Activated T-helper 17 cell treated with anti-CD3 and anti-CD28 coated beads, Interleukin-2, amount 50 U/mL, for 72 hours (primary cell): ENCODE measurements at places on chromosomes 11 and 22.

GRCh38 chr11:24093375-24093774 lies 403.5 kb upstream of the LUZP2 start:
- ATAC-seq = no peak

DNA sequence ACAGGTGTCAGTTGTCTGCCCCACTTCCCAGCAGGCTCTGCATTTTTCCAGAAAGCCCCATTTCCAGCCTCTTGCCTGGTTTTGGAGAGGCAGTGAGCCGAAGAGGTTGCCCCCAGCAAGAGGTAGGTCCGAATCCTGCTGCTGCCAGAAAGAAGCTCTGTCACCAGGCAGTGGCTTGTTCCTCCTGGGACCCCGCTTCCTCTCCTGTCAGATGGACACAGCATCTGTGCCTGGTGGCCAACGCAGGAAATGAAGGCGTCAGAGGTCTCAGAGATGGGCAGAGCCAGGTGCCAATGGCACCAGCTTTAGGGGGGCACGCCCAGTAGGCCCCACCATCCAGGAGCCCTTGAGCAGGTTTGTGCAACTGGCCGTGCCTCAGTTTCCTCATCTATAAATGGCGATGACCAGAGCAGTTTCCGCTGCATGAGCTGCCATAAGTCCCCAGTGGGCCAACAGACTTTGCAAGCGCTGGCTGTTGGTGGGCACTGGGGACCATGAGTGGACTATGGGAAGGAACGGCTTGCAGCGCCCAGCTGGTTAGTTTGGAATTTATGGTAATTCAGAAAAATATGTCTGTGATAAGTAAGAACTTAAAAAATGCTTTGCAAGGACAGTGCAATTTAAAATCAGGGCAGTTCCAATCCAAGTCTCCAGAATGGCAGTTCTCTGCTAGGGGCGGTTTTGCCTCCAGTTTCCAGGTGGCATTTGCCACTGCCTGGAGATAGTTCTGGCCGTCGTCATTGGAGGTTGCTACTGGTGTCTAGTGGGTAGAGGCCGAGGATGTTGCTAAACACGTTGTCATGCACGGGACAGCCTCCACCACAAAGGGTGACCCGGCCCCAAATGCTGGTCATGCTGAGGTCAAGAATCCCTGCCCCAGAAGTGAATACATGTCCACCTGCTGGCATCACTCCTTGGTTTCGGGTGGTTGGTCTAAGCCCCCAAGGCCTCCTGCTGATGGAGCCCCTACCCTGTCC lies 2.3 kb upstream of the OSBPL5 start:
- ATAC-seq = no peak

DNA sequence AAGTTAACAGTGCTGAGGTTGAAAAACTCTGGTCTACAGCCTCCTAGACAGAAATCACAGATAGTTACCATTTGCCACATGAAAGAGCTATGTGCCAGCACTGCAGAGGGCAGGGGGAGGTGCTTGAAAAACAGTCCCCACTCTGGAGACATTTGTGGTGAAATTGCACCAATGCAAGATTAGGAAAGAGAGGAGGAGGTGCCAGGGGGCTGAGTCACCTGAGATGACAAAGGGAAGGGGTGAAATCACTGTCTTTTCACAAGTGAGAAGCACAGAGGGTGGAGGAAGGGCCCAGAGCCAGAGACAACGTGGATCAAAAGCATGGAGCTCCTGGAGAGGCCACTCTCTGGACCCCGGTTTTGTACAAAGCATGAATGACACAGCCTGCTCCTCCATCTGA lies 196.3 kb downstream of the BUD13 start:
- no peak for ATAC-seq

DNA sequence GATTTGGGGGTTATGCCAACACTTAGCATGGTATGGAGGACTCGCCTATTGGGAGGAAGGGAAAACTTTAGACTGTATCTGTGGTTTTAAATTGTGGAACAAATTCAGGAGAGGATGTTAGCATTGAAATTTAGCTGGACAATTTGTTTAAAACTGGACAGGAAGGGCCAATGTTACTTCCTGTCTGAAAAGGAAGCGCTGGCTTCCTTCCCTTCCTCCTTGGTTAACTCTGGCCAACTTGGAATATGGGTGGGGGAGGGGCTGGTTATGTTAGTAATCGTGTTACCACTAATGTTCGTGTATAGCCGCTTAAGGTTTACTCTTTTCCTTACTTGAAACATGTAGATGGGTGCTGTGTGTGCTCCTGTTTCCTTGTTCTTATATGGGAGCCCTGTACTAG lies 13.9 kb downstream of the CTNND1 start:
- ATAC-seq = no peak

GRCh38 chr11:105046898-105047579 lies 1.9 kb upstream of the CARD16 start:
- peak; percentile 43 for ATAC-seq

DNA sequence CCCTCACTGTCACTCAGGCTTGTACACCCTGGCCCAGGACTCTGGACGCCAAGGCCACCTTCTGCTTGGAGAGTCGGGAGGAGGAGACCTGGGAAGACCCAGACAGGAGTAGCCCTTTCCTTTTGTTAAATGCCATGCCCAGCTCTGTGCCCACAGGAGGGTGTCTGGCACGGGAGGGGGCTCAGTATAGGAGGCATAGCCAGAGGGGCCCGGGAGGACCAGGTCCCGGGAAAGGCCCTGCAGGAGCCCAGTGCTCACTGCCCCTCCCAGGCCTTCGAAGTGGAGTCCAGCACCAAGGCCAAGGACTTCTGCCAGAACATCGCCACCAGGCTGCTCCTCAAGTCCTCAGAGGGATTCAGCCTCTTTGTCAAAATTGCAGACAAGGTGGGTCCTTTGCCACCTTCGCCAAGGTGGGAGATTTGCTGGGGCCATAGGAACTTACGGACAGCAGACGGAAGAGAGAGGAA lies 79.0 kb downstream of the MYO7A start:
- ATAC-seq = no peak
